ENCODE measurements at places on chromosomes 11 and 22. TPM values are rescaled to one million over a fixed set of nuclear protein-coding genes. Genes with fewer than 3 reads are reported as not detected.
A peak's percentile ranks its signal among the peaks of the same experiment; 100 is the strongest.

DNA sequence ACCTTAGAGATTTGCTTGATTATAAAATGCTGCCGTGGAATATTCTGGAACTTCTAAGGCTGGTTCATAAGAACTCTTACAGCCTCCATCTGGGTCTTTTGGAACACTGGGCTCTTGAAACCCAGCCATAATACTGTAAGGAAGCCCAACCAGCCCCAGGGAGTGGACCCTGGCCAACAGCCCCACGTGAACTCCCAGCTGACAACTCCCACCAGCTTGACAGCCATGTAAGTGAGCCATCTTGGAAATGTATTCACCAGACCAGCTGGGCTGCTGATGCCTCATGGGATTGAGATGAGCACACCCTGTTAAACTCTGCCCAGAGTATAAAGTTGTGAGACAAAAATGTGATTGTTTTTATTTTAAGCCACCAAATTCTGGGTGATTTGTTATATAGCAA, 378.7 kb upstream of the RAG2 start:
- H3K36me3 ChIP-seq = no peaks in the 10 kb centered on the region
- no peaks in the 10 kb centered on the region for H3K27me3 ChIP-seq
- H3K4me1 ChIP-seq = no peaks in the 10 kb centered on the region
- no peak overlapping the region for H3K27ac ChIP-seq

Gene IRAG1
- total RNA-seq = 2.7 TPM

Gene NUDT22
- 51.5 TPM for total RNA-seq

Gene TSSK2
- not detected for total RNA-seq

DNA sequence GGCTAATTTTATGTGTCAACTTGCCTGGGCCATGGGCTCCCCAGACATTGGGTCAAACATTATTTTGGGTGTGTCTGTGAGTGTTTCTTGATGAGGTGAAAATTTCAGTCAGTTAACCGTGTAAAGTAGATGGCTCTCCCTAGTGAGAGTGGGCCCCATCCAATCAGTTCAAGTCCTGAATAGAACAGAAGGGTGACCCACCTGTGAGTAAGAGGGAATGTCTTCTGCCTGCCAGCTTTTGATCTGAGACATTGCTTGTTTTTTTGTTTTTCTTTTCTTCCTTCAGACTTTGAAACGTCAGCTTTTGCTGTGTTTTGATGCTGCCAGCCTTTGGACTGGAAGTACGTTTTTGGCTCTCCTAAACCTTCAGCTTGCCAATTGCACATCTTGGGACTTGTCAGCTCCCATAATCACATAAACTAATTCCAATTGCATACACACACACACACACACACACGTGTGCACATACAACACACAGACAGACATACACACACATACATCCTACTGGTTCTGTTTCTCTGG, 300.1 kb downstream of the CNTN5 start:
- no peak for DNase-seq
- H3K4me1 ChIP-seq = peaks cover 2% of the 10 kb centered on the region

Gene CRYBB2
- not detected for total RNA-seq

Gene OR52A1
- 12.2 TPM for total RNA-seq

DNA sequence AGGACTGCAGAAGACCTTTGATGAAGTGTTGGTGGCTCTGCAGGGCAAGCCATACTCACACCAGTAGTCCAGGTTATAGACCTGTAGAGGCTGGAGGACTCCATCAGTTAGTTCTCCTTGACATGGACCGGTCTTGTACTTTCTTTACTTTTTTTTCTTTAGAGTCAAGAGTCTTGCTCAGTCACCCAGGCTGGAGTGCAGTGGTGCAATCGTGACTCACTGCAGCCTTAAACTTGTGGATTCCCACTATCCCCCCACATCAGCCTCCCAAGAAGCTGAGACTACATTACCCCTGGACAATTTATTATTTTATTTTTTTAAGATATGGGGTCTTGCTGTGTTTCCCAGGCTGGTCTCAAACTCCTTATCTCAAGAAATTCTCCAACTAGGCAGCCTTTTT, 49.6 kb upstream of the E2F8 start:
- H3K27ac ChIP-seq = no peak overlapping the region
- no peak overlapping the region for H3K4me3 ChIP-seq
- no peaks in the 10 kb centered on the region for H3K36me3 ChIP-seq
- no peak for DNase-seq
- H3K4me1 ChIP-seq = no peaks in the 10 kb centered on the region

DNA sequence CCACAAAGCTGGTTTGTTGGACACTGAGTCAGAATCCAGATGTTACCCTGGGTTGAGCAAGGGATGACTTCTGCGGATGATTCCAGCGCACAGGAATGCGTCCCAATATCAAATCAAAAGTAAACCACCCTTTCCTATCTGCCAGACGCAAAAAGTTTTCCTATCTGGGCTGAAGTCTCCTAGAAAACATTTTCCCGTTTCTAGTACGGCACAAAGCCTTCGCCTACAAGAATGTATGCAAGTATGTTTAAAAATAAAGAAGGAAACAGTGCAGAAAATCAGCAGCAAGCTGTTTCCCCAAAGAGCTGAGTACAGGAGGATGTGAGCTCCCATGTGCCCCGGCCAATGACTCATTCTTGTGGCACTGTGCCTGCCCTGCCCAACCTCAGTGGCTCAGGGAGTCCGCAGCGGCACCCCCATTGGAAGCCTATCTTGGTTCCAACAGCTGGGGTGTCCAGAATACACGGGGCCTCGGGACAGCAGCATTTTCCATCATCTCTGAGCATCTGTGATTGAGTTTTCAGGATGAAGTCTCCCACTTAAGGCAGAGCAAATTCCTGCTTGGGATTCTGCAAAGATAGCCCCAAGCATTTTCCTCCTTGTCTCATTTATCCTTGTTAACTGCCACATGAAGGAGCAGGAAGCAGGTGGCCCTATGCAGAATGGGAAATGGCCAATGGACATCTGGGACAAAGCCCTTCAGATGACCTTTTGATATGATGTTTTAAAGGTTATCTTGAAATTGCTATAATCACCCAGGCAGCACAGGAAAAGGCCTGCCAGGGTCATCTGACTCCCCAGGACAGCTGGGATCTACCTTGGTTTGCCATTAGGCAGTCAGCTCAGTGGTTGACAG, 17.5 kb downstream of the KCNJ5 start:
- H3K36me3 ChIP-seq = no peaks in the 10 kb centered on the region
- no peak overlapping the region for H3K4me3 ChIP-seq
- H3K27ac ChIP-seq = no peak overlapping the region
- DNase-seq = no peak

DNA sequence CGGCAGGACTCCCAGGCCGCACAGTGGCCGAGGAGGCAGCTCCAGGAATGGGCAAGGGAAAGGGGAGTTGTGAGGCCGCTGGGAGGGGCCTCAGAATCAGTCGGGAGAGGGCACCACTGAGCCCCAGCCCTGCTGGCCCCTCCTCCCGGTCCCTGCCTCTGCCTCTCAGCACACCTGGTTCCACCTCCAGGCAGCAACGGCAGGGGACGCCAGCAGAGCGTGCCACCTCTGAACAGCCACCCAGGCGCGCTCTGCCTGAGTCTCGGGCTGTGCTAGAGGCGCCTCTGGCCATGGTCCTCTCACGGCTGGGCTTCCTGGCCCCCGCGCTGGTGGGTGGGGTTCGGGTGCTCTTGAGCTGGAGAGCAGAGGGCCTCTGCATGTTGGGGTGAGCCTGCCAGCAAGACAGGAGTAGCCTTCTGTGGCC, 33.0 kb downstream of the MOB2 start:
- peaks cover 2% of the 10 kb centered on the region for H3K4me1 ChIP-seq
- no peak overlapping the region for H3K27ac ChIP-seq
- H3K27me3 ChIP-seq = no peaks in the 10 kb centered on the region
- peaks cover 11% of the 10 kb centered on the region for H3K36me3 ChIP-seq
- DNase-seq = peak; percentile 17

Gene SLC17A6
- total RNA-seq = 1.6 TPM

Gene MN1
- total RNA-seq = 4.9 TPM

Gene PVALB
- total RNA-seq = 1.7 TPM

Gene KRTAP5-9
- total RNA-seq = not detected
